NCI-H460 (cell line): ENCODE measurements at places on chromosomes 1 and 21. TPM values are rescaled to one million over a fixed set of nuclear protein-coding genes. Genes with fewer than 3 reads are reported as not detected.
A peak's percentile ranks its signal among the peaks of the same experiment; 100 is the strongest.

SF3B4 gene
- 20.0 and 29.4 TPM in 2 replicates for total RNA-seq

CKS1B gene
- total RNA-seq, result 585 and 634 TPM in 2 replicates

TEX38 gene
- total RNA-seq, result not detected in 2 replicates

RPAP2 gene
- total RNA-seq, result 27.3 and 31.0 TPM in 2 replicates

DNA sequence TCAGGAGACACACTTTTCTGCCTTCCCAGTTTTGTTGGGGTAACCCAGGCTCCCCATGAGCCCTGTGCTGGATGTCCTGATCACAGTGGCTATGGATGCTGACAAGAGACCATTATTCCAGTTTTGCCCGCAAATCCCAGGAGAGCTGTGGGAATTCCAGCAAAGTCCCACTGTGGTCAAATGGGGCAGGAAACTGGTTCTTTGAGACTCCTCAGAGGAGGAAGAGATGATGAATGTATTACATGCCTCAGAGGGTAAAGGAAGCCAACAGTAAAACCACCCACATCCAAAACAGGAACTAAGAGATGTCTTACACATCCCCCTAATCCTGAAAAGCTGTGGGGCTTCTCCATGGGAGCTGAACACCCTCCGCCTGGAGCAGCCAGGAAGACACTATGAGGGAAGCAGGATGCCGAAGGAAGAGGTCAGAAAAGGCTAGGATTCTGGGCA is 12.8 kb upstream of the MPZL1 start:
- DNase-seq, result no peak

DNA sequence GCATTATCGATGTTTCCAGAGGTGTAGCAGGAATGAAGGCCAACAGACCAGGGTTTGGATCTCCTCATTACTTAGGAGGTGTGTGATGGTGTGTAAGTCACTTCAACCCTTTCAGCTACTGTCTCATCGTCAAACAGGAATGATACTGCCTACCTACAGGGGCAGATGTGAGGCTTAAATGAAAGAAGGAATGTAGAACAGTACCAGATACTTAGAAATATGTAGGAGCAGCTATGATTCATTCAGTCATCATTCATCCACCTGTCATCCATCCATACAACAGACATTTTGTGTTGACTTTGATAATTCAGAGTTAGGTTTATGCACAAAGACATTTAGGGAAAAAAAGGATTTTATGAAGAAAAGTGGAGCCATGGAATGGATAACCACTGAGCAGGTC is 486.9 kb upstream of the DAB1 start:
- DNase-seq, result no peak

- DNase-seq, result no peak
Measured at GRCh38 chr1:82260666-82261065, 459.9 kb downstream of the ADGRL2 start.

DNA sequence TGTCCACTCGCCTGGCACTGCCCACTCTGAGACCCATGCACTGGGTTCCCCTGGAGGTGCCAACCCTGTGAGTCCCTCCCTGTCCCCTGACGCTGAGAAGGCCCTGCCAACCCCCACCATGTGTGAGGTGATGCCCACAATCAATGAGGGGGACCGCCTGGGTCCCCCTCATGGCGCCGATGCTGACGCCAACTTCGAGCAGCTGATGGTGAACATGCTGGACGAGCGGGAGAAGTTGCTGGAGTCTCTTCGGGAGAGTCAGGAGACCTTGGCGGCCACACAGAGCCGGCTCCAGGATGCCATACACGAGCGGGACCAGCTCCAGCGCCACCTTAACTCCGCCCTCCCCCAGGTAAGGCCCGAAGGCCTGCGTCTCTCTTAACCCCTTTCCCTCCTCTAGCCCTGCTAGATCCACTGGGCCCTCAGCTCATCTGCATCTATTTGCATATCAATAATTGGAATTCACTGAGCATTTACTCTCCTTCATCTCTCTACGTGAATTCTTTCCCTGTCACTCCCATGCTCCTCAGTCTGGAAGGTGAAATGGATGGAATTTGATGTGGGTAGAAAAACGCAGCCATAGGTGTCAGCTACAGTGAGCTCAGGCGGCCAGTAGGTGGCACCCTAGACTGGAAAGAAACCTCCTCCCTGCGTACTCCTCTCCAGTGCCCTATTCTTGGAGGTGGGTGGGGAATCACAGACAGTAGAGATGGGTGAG is 12.8 kb downstream of the PPFIA4 start:
- peak; percentile 74 for DNase-seq

- DNase-seq, result no peak
Measured at GRCh38 chr1:200518524-200518923, 102.0 kb downstream of the KIF14 start.

DNA sequence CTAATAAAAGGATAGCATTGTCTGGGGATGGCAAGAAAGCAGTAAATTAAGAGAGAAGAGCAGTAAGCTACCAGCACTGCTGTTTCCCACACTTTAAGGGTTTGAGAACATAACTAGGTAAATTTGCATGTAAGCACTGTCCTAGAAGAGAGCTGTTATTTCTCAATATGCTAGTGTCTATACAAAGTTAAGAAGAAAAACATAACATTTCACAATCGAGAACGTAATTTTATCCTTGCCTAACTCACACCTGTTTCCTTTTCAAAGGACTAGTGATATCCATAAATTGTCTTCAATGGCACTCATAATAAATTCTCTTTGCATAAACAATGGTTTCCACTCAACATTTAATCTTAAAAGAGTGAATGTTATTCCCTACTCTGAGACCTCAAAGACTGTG is 576.0 kb downstream of the PTBP2 start:
- no peak for DNase-seq

- DNase-seq, result no peak
Measured at GRCh38 chr1:10473145-10473765, 926 bp upstream of the DFFA start.

GRCh38 chr1:78825561-78825960 is 175.9 kb downstream of the IFI44 start:
- DNase-seq, result no peak

DNA sequence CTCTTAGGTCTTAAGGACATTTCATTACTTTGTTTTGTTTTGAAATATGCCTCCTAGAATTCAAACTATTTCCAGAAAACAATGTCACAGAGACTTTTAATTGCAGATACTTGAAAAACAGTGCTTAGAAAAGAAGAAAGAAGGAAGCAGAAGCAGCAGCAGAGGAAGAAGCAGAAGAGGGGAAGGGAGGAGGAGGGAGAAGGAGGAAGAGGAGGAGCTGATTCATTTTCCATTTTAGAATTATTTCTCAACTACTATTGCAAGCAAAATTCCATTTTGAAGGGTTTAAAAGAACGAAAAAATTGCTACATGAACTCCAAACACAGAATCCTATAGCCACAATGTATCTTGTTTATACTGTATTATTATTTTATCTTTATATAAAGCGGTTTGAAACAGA is 13.9 kb downstream of the RC3H1 start:
- DNase-seq, result no peak

GRCh38 chr1:170586321-170587252 is 54.6 kb downstream of the GORAB start:
- DNase-seq, result no peak

DNA sequence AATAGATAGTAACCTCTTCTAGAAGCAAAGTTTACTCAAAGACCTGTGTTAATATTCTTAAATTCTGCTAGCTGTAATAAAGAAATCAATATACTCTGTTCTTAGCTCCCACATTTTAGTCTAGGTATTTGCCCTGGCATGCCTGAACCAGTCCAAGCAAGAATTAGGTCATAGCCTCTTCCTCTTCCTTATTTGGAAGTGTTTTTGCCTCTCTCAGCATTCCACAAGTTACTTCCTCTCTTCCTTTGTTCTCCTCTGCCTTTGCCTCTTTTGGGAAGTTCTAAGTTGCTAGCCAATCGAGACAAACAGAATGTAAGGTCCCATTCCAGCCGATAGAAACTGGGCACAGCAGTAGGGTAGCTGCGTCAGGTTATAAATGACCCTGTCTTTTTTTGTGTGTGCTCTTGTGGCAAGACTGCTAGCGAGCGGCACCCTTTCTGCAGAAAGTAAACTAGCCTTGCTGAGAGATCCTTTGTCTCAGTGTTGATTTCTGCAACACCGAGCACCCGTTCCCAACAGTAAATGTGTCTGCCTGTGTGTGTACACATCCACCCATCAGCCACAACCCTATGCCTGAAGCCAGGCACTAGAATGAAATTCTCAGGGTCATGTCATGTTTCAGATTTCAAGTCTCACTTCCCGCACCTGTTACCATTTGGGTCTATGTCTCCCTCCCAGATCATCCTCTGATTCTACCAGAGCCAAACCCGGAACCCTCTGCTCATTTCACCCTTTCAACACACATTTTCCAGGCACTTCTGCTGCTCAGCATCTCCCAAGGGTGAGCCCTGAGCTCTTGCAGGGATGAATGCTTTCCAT is 37.5 kb downstream of the LRRC3 start:
- DNase-seq, result no peak

- DNase-seq, result no peak
Measured at GRCh38 chr1:158098256-158098655, 82.4 kb upstream of the CD1D start.

DNA sequence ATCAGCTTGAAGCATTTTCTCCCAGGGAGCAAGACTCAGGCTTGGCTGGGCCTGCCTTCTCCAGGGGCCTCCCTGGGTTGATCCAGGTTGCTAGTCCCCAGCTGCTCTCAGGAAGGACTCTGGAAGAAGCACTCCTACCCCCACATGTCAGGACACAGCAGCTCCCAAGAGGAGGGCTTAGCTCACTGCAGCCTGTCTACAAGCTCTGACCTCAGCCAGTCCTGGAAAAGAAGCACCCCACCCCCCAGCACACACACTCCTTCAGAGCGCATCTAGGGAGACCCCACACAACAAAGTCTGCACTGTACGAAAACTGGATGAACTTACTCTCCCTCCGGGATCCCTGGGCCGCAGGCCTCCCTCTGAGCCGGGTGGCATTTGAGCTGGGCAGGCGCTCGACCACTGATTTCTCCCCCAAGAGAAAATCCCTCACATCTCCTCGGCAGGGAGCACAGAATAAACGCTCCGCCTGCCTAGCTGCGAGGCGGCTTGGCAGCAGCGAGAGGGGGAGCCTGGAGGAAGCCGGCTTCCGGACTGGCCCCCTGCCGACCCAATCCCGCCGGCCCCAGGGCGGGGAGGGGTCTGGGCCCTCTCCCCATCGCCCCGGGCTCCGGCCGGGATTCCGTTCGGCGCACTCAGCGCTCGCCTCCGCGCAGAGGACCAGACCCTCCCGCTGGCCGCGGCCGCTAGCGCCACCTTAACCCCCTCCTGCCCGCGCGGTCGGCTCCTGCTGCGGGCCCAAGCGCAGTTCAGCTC is at the start of gene KCNA2:
Gene KCNA2, minus strand, starts transcription at position 458 of the 756 bp plus-strand sequence. CDS start 1,576 bp downstream, outside the sequence.
- no peak for DNase-seq

GRCh38 chr1:9628541-9629444 is 22.7 kb upstream of the PIK3CD start:
- no peak for DNase-seq

- DNase-seq, result no peak
Measured at GRCh38 chr1:110627764-110628163, 21.6 kb upstream of the KCNA2 start.

DNA sequence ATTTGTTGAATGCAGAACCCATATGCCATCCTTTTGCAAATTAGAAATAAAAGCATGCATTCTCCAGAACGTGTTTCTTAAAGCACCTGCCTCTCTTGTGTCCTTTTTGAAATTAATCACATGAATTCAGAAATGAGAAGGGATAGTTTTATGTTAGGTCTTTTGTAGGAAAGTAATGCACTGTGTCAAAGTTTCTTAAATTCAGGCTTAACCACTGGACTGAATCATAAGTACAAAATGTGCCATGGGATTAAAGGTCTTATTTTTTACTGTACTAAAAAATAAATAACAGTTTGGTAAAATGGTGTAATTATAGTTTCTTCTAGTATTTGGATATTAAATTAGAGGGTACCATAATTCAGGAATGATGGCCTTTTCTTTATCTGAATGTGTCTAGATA is 290.1 kb upstream of the USP25 start:
- no peak for DNase-seq

DNA sequence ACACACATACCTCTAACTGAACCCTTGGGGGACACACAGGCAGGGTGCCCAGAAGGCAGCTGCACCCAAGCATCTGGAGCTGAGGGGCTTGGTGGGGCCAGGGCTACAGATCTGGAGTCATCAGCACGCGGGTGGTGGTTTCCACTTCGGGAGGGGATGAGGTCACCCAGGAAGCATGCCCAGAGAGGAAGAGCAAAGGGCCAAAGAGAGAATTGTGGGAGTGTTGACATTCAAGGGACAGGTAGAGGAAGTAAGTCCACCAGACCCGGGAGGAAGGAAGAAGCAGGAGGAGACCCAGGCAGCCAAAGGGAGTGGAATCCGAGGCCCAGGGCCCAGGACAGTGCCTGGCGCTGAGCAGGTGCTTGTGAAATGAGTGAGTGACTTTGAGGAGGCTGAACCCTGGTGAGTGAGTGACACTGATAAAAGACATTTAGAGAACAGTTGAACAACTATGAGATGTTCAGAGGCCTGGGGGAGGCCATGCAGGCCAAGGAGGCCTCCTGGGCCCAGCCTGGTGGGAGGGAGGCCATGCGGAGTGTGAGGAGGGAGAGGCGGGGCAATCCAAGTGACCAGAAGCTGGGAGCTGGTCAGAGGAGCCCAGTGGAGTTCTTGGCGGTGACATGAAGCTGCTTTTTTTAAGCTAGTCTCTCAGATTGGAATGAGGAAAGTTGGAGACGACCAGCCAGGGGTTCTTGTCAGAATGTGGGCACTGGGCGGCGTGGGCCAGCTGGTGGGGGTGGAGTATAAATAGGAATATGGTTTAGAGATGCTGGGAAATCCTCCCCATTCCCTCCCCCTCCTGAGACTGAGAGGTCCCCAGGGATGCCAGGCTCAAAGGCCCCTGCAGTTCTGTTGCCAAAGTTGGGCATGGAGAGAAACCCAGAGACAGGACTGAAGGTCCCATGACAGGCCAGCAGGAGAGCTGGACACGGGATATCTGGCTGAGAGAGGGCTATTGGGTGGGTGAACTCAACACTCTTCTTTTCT is 7.9 kb downstream of the CDK18 start:
- no peak for DNase-seq

DNA sequence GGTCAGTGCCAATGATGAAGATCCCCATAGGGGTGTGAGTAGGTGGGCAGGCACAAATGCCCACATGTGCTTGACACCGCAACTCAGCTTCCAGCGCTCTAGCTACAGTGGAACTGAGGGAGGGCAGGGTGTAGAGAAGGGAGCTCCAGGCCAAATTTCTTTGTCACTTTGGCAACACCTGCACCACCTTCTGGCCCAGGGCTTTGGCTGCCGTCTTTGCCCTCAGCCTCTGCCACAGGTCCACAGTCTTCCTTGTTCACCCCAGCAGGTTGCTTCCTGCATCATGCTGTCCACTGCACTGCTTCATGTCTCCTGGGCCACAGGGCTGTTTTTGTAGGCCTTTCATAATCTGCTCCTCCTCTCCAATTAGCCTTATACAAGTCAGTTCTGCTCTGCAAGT is 20.4 kb upstream of the FMOD start:
- no peak for DNase-seq
